ENCODE measurements at places on chromosomes 6 and 20.

GRCh38 chr6:99330159-99330558 is 19.3 kb downstream of the FAXC start:
- DNase-seq = peak; percentile 36

DNA sequence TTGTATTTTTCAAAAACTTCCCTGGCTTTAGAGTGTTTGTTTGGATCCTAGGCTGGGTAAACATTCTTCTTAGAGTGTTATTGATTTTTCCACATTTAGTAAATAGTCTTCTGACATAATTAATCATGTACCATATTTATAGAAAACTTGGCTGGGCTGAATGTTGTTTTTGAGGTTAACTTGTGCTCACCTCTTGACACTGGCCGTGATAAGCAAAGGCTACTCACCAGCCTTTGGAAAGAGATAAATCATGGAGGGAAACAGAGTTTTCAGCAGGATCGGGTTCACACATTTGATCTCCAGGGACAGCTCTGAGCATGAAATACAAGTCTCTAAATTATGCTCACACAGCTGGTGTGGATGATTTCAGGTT is 6.2 kb upstream of the CD93 start:
- no peak for DNase-seq

GRCh38 chr6:82364087-82365015 is 734 bp downstream of the TPBG start:
- DNase-seq = no peak

DNA sequence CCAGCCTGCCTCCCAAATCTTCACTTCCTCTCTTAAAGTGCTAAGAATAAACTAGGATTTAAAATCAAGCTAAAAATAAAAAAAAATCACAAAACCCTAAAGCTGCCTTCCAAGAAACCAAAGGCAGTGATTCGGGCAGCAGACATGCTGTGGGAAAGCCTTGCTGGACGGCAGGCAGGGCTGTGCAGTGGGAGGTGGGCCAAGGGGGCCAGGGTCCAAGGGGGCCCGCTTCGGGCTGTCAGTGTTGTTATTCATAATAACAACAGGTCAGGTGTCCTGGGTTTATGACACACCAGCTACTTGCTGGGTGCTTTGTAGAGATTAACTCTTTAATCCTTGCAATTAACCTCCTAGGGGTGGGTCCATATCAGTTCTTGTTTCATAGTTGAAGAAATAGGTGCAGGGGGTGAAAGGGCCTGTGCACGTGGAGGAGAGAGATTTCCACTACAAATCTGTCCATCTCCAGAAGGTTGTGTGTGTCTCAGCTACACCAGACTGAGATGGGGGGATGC is 40.4 kb downstream of the CD40 start:
- DNase-seq = no peak

DNA sequence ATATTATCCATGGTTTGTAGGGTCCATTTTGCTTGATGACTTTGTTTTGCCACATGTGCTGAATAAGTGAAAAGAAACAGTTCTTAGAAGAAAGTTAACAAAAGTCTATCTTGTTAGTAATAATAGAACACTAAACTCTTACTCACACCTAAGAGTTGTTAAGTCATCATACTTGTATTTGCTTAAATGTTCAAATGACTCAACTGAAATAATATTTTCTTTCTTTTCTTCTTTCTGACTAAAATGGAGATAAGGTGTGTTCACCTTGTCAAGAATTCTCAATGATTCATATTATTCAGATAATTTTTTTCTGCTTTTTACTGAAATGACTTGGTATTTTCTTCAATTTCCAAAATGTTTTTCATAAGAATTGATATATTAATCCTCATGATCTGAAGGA is 327.2 kb downstream of the HTR1B start:
- DNase-seq = no peak

- no peak for DNase-seq
Measured at GRCh38 chr6:143197377-143197776, 136.7 kb downstream of the AIG1 start.

GRCh38 chr6:53536561-53536960 is 8.3 kb downstream of the GCLC start:
- no peak for DNase-seq

DNA sequence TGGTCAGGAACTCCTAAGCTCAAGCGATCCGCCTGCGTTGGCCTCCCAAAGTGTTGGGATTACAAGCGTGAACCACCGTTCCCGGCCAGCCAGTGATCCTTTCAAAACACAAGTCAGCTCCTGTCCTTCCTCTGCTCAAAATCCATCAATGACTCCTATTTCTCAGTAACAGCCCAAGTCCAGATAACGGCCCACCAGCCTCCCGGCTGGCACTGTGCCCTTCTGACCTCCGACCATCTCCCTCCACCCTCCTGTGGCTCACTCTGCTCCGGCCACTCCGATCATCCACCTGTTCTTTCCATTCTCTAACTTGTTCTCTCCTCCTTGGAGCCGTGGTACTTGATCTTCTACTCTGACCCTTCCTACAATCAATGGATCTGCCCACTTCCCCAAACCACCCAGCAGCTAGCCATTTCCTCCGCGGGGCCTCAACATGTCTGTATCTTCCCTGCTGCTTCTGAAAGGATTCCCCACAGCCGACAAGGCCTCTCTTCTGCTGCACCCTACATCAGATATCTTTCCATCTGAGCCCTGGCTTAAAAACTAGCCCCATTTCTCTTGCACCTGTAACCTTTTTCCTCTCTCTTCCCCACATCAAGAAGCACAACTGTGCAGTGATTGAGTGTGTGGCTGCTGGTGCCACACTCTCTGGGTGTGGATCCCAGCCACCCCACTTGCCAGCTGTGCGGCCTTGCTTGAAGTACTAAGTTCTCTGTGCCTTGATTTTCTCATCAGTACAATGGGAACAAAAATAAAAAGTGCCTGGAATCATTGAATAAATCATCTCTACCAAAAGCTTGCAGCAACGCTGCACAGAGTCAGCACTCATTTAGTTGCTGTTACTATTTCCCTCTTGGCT is 6.1 kb upstream of the ZMYND8 start:
- DNase-seq = no peak

- no peak for DNase-seq
Measured at GRCh38 chr6:62283365-62283764, 2.7 kb downstream of the KHDRBS2 start.

DNA sequence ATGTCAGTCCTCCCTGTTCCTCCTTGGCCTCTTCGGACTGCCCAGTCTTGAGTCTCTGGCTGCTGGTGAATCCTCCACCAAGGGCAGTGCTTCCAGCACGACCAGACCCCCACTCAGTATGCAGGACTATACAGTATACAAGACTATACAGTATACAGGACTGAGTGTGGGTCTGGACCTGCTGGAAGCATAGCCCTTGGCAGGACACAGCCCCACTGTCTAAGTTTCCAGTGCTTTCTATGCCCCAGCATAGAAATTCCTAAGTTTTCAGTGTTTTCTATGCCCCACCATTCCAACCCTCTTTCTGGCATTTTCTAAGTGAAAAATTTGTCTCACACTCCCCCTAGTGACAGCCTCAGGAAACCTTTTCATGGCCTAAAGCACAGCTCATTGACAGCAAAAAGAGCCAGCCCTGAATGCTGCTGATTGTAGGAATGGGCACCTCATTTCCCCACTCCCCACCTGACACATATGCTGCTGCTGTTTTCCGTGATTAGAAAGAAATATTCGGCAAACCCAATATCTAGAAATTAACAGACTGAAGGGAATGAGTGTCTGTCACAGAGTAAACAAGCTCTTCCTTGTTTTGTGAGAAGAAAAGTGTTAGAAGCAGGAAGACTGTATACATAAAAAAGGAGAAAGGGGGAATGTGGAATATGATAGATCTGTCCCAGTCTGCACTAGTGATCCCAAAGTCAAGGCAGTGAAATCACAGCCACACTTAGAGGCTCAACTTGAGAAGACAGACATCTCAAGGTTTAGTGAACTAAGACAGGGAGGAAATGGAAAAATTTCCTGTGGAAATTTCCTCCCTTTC is 206.9 kb downstream of the IBTK start:
- DNase-seq = peak; percentile 32

DNA sequence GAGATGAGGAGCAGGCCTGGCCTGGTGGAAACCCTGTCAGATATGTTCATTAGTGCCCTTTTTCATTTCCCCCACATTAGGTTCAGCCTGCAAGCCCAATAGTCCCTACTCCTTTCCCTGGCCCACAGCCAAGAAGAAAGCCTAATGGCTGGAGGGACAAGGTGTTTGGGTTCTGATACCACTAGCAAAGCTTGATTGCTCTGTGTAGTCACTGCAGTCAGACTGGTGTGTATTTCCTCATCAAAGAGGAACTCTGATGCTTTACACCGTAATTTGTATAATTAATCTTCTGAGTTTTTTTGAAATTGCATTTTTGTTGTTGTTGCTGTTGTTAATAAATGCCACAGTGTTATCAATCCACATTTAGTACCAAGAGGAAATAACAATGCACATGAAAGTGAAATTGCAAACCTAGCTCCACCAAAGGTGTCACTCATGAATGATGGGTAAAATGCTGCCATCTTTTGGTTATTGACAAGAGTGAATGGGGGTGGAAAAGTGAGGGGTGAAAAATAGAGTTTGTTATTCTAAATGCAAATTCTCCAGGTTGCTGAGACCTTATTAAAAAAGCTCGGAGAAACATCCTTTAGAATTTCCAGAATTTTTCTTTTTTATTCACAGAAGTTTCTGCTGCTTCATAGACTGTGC is 320.2 kb upstream of the POU3F2 start:
- DNase-seq = no peak

DNA sequence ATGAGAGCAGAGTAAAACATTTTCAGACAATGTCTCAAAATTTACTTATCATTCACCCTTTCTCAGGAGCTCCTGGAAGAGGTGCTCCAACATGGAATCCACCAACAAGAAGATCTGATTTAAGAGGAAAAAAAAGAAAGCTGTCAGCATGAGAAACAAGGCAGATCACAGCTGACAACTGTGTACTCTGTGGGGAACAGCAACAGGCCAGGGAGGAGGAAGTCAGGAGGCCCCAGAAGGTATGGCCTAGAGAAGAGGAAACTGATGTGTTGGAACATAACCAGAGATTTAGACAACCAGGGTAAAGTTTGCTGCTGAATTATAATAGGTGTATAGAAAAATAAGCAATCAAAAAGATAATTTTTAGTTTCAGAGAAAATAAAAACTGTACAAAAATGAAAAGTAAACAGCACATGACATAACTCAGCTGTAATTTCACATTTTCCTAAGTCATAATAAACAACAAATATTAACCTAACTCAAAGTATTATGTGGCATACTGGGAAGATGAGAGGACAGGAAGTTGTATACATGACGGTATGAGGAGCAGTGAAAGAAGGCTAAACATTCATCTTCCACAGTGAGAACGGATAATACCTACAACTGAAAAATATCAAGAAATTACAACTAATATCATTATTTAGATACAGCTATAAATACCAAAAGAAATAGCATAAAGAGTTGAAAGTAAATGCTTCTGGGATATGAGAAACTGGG is 113.6 kb upstream of the EMILIN3 start:
- DNase-seq = no peak

DNA sequence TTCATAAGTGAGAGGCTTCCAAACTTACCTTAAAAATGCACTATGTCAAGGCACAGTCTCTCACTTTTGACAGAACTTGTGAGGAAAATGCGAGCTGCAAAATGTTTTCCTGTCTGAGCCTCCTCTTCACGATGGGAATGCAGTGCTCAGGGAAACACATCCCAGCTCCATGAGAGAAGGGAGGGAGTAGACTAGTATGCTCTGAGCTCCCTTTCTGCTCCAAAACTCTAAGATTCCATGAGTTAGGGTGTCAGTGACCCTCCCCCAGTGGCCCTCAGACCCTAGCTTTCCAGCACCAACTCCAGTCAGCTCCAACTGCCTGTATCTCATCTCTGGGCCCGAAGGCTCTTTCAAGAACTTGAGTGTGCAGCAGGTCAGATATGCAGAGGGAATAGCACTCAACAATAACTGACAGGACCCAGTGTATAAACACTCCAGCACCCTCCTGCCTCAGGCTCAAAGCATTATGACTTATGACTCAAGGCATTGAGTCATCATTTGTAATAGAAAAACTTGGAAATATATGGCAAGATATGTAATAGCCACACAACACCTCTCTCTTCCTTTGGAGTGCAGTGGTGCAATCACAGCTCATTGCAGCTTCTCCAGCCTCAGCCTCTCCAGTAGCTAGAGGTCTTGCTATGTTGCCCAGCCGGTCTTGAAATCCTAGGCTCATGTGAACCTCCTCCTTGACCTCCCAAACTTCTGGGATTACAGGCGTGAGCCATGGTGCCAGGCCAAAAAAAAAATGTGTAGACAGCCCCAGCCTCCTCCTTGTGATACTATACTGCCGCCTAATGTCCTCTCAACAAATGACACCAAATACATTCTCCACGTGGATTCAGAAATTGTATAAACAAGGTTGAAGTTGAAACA is 16.7 kb upstream of the ENTPD6 start:
- peak; percentile 38 for DNase-seq

DNA sequence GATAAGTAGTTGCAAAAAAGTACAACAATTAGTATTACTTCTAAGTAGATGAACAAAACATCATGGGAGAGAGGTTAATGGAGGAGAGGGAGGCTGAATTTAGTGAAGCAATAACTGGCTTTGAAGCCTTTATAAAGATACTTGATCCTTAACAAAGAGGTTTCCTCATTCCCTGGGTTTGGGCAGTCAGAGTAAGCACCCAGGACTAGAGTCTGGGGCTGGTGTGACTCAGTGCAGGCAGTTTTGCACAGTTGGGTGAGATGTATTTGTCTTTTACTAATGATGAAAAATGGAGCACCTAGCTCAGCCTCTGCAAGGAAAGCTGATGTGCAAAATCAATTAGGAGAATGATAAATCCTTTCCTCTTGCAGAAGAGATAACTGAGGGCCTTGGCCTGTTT is 11.8 kb upstream of the OPN5 start:
- DNase-seq = no peak

DNA sequence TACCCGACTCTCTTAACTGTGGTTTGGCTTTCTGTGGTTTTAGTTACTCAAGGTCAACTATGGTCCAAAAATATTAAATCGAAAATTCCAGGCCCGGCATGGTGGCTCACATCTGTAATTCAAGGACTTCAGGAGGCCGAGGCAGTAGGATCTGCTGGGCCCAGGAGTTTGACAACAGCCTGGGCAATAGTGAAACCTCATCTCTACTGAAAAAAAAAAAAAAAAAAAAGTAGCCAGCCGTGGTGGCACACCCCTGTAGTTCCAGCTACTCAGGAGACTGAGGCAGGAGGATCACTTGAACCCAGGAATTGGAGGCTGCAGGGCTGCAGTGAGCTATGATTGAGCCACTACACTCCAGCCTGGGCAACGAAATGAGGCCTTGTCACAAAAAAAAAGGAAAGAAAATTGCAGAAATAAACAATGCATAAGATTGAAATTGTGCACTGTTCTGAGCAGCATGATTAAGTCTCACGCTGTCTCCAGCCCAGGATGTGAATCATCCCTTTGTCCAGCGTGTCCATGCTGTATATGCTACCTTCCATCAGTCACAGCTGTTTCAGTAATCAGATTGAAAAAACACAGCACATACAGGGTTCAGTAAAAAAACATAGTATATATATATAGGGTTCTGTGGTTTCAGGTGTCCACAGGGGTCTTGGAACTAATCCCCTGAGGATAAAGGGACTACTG is 40.7 kb downstream of the RGS17 start:
- peak; percentile 59 for DNase-seq

All from AG04450 (cell line).